Activated T-helper 17 cell treated with anti-CD3 and anti-CD28 coated beads, Interleukin-2, amount 50 U/mL, for 72 hours (primary cell): ENCODE measurements at places on chromosomes 1 and 21.
A peak's percentile ranks its signal among the peaks of the same experiment; 100 is the strongest.

DNA sequence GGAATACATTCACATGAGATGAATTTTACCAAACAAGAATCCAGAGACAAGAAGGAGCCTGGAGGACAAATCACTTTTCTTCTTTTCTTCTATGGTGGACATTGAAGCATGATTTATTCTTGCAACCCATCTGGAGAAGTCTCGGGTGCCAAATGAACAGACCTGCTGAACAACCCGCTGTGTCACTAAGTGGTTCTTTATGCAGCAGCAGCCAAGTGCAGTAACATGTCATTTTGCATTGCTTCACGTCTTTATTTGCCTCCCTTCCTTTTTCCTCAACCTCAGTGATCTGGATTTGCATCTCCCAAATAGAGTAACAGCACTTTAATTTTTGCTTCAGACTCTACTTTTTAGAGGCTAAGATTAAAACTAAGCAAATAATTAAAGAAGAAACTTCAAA lies 50.0 kb upstream of the TENT5C start:
- ATAC-seq: no peak

GRCh38 chr1:116218922-116219321 lies 107.7 kb downstream of the MAB21L3 start:
- no peak for ATAC-seq

GRCh38 chr1:91428182-91428798 lies 23.7 kb upstream of the HFM1 start:
- ATAC-seq: no peak

DNA sequence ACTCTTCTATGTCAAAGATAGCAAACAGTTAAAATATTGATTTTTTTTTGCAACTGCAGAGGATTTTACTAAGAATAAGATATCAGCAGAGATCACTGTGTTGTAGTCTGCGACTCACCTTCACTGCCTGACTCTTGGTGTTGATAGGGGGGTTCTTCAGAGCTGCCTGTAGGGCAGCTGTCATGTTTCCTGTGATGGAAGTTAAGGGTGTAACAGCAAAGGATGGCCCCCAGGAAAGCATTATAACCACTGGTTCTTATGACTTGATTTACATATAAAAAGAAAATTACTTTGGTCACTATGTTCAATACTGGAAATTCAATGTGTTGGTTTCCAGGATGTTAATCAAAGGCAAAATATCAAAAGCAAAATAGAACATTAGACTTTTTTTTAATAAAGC lies 2.6 kb downstream of the ARPC5 start:
- no peak for ATAC-seq

DNA sequence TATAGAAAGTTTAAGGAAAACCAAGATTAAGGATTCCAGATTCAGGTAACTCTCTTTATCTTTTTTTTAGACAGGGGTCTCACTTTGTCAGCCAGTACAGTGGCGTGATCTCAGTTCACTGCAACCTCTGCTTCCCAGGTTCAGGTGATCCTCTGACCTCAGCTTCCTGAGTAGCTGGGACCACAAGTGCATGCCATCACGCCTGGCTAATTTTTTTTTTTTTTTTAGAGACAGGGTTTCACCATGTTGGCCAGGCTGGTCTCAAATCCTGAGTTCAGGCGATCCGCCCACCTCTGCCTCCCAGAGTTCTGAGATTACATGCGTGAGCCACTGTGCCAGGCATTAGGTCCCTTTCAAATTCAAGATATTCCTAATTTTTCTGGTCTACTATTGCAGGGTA lies 15.9 kb downstream of the LZIC start:
- no peak for ATAC-seq

GRCh38 chr1:29971703-29972102 lies 735.4 kb downstream of the PTPRU start:
- no peak for ATAC-seq

GRCh38 chr1:64965366-64966157 lies 787 bp downstream of the JAK1 start:
- peak; percentile 60 for ATAC-seq

DNA sequence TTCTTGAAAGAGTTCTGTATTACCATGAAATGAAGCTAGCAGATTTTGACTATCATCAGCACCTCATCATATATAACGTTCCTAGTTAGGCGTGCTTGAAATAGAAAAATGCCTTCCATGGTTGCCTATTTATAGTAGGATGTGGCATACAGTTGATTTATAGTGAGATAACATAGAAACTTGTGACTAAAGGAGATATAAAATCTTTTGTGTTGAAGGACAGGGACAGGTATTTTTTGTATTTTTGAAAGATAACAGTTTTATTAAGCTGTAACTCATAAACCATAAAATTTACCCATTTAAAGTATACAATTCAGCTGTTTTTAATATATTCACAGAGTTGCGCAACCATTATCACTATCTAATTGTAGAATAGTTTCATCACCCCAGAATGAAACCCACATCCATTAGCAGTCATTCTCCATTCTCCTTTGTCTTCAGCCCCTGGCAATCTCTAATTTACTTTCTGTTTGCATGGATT lies 19.3 kb downstream of the SPEN start:
- no peak for ATAC-seq

DNA sequence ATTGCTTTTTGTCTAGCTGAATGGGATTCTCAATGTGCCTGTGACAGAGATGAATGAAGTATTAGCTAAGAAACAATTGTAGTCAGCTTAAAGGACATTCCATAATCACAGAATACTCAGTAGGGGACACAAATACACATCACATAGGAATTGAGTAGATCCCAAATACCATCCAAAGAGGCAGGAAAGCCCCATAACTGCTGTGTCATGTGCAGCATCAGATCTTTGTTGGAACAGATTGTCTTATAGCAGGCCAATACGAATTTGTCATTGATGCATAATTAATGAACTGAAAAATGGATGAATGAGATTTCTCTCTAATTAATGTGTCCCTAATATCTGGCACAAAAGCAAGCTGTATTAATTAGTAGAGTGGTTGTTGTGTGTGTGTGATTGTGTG lies 82.3 kb upstream of the S1PR1 start:
- ATAC-seq: no peak

DNA sequence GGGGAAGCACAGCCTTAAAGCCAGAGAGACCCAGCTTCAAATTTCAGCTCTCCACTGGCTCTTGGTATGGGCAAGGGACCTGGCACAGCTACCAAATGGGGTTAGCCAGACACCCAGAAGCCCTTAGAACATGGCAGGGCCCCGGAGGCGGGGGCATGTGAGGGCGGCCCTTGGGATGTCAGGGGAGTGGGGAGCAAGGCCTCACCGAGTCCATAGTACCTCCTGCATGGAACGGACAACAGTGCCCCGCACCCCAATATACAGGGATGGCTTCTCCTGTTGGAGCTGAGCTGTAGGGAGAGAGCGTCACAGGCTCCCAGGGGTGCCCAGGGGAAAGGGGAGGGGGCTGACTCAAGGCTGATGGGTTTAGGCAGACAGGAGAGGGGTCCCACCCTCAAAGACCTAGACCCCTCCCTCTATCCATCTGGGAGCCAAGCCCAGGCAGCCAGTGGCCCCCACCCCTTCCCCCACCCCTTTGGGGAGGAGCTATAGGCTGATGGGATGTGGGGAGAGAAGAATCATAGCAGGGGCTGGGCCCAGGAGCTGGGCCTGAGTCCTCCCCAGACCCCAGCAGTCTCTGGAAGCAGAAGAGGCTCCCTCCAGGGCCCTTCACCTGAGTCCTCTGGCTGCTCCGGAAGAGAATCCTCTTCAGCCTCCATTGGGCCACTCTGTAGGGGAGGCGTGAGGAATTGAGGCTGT lies 16.5 kb downstream of the SPOCD1 start:
- no peak for ATAC-seq

- ATAC-seq: peak; percentile 84
These were observed 543 bp downstream of the TMEM9 start for GRCh38 chr1:201153474-201154388.

DNA sequence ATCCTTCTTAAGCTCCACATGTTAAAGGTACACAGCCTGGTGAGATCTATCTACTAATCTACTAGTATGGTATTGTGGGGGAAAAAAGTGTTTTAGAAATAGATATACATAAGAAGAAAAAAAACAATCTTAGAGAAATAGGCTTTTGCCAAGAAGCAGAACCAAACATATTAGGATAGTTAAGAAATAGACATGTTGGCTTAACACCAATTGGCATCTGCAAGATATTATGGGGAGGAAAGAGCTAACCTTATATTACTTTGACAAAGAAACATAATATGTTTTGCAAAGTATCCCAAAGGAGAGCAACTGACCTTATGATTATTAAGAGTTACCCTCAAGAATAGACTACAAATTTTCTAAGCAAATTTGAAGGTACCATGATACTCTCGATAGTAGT lies 202.9 kb downstream of the BRINP3 start:
- ATAC-seq: no peak

DNA sequence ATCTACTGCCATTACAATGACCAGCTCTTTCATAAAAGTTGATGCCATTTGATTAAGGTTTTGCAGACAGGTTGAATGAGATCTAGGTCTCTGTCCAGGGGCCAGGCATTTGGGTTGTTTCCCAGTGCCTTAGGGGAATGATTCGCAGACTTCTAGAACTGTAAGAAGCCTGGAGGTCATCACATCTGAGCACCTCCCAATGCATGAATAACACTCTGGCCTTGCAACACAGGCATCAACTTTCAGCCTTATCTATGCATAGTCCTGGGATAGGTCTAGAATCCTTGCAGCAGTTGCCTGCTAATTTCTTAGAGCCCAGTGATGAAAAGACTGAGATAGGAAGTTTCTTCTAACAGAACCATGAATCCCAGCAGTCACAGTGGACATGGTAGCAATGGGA lies 44.8 kb upstream of the KCND3 start:
- no peak for ATAC-seq

GRCh38 chr1:203052601-203053000 lies 26.3 kb downstream of the PPFIA4 start:
- no peak for ATAC-seq

GRCh38 chr21:45481977-45482898 lies 60.0 kb downstream of the SLC19A1 start:
- no peak for ATAC-seq

- no peak for ATAC-seq
These were observed 109.9 kb upstream of the CXADR start for GRCh38 chr21:17402937-17403336.

GRCh38 chr1:59125676-59126320 lies 171.1 kb upstream of the FGGY start:
- ATAC-seq: peak; percentile 95

DNA sequence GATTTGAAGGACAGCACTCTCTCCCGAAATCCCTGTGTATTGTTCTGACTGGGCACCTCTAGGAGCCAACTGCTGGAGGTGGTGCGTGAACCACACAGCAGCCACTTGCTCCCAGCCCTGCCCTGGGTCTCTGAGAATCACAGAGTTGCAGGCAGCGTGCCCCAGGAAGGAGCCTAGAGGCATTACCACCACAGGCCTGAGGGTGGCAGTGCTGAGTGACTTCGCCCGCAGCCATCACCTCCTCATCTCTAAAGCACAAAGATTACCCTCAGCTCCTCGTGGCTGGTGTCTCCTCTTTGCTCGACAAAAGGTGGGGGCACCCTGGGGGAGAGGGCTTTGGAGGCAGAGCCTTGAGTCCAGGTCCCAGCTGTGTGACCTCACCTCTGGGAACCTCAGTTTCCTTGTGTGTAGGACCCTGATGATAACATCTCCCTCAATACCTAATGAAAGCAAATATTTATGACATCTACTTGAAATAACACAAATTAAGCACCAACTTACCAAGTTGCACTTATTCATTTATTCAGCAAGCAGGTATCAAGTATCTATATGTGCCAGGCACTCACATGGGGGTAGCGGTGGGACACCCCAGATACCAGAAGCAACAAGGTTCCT lies 86.3 kb downstream of the VWA5B1 start:
- ATAC-seq: peak; percentile 67

GRCh38 chr1:3481836-3482375 lies 27.4 kb downstream of the ARHGEF16 start:
- ATAC-seq: no peak

DNA sequence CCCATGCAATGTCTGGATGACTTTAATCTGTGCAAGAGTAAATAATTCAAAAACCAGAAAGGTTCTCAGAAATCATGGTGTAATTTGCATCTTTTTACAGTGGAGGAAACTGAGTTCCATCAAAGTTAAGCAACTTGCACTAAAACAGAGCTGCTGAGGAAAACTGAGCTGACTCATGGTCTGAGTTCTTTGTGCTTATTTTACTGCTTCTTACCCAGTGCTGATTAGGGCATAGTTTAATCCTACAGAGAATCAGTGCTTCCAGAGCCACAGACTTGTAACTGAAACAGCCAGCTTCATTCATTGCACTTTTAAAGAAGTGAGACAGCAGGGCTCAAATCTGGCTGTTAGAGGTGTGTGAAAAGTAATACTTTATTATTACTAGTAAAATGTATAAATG lies 10.9 kb upstream of the RWDD3 start:
- no peak for ATAC-seq

- ATAC-seq: no peak
These were observed 37.3 kb downstream of the SNRPE start for GRCh38 chr1:203898458-203899352.

GRCh38 chr1:116806245-116806644 lies 52.0 kb downstream of the CD2 start:
- ATAC-seq: peak; percentile 53

- ATAC-seq: no peak
These were observed 35.0 kb downstream of the ACP6 start for GRCh38 chr1:147635342-147635741.

- ATAC-seq: no peak
These were observed 13.0 kb upstream of the ARHGAP29 start for GRCh38 chr1:94250341-94250740.

GRCh38 chr1:61828805-61829204 lies 86.5 kb downstream of the PATJ start:
- ATAC-seq: no peak

DNA sequence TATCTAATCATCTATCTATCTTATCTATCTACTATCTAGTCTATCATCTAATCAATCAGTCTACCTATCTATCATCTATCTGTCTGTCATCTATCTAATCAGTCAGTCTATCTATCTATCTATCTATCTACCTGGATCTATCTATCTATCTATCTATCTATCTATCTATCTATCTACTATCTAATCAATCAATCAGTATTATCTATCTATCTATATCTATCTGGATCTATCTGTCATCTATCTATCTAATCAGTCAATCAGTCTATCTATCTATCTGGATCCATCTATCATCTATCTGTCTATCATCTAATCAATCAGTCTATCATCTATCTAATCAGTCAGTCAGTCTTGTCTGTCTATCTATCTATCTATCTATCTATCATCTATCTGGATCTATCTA lies 26.9 kb upstream of the C1orf174 start:
- ATAC-seq: no peak

DNA sequence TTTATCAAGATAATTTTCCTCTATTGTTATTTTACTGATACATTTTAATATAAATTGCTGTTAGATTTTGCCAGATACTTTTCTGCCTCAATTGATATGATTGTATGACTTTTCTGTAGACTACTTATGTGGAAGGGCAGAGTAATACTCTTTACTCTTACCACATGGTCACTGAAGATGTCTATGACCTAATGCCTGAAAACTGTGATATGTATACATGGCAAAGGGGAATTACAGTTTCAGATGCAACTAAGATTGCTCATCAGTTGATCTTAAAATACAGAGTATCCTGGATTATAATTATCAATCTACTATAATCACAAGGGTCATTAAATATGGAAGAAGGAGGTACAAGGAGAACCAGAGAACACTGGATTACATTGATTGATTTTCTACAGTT lies 1528.0 kb downstream of the BRINP3 start:
- ATAC-seq: no peak
